NCI-H2171 treated with DMSO at 0.1 percent for 48 hours (cell line): ENCODE measurements at places on chromosomes 5 and 9.
A peak's percentile ranks its signal among the peaks of the same experiment; 100 is the strongest.

- DNase-seq = no peak
These were observed 140.2 kb downstream of the TMC1 start for GRCh38 chr9:72661401-72662135.

DNA sequence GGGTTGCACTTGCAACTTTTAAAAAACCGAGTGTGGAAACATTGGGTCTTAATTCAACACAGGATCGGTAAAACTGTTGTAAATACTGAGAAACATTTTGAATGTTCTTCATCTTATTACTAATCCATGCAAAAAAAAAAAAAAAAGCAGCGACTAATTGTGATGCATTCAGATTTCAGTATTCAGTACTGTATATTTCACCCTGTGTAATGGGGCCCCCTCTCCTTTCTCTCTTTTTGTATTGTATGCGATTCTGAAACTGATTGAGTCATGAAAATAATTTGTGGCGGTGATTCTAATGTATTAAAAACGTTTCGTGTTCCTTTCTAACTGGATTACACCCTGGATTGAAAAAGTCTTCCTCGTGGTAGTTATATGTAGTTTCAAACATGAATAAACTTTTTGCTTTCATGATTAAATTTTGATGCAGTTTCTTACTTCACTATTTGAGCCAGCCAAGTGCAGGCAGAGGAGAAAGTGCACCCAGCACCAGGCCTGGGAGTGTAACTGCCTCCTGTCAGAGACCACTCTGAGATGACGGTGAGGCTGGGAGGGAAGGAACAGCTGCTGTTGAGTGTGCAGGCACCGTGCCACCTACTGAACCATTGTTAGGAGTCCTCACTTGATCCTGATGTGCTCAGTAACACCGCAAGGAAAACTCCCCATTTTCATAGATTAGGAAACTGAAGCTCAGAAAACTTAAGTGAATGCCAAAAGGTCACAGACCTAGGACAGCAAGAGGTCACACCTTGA, 220.0 kb downstream of the PBX3 start:
- peak; percentile 89 for DNase-seq

DNA sequence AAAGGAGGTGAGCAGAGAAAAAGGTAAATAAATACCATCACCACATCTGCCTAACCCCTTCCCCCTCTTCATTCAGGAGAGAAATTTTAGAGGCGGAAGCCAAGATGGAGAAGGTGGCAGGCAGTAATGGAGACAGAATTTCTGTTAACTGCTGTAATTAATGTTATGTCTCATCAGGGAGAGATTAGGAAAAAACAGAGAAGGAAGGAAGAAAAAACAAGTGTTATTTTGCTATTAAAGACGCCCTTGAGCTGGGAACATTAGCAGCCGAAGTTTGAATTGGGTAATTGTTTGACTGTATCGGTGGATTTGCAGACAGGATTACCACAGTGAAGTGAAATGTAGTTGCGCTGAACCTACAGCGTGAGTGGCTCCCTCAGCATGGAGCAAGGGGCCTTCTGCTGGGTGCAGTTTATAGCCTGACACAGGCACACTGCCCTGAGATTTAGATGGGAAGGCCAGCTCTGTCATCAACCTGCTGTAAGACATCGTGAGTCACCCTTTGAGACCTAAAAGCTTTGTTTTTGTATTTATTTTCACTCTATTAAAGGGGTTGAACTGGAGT, 136.3 kb downstream of the ASTN2 start:
- DNase-seq = no peak

GRCh38 chr5:110018509-110018908, 328.8 kb downstream of the MAN2A1 start:
- no peak for DNase-seq

- peak; percentile 17 for DNase-seq
These were observed 188.4 kb downstream of the SNCAIP start for GRCh38 chr5:122500245-122501088.

DNA sequence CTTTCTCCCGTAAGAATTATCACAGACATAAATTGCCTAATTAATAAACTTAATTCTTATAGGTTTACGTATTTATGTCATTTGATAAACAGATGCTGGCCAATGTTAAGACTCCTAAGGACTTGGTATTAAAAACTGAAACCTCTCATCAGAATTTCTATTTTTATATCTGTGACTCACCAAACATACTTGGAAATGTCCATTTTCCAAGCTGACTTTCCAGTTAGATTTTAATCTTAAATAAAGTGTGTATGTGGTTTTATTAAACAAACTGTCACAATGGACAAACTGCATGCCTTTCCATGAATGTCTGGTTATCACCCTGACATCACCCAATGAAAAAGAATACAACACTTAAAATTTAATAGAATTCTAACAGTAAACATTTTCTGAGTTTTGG, 12.6 kb upstream of the COL23A1 start:
- DNase-seq = no peak

DNA sequence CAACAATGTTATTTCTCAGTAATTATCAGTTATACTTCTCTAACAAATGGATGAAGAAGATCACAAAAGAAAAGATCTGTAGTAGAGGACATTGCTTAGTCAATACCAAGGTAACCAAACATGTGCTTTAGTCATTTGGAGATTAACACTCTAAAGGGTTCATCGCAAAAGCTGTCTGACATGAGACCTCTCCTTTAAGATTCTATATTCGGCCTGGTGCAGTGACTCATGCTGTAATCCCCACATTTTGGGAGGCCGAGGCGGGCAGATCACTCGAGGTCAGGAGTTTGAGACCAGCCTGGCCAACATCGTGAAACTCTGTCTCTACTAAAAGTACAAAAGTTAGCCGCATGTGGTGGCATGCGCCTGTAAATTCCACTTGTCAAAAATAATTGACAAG, 18.3 kb upstream of the CKMT2 start:
- no peak for DNase-seq

DNA sequence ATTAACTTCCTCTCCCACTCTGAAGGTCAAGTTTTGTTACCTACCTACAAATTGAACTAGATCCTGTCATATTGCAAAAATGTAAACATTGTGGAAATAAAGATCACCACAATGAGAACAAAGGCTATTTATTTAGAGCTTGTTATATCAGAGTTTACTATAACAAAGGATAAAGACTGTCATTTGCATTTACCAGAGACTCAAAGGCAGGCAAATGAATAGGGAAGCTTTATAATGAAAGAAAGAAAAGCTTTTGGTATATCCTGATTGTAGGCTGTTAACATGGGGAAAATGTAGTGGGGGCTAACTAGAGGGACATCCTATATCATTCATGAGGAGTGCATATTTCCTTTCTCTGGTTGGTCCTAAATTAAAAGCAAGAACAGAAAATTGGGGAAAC, 403.5 kb upstream of the TYRP1 start:
- DNase-seq = no peak

DNA sequence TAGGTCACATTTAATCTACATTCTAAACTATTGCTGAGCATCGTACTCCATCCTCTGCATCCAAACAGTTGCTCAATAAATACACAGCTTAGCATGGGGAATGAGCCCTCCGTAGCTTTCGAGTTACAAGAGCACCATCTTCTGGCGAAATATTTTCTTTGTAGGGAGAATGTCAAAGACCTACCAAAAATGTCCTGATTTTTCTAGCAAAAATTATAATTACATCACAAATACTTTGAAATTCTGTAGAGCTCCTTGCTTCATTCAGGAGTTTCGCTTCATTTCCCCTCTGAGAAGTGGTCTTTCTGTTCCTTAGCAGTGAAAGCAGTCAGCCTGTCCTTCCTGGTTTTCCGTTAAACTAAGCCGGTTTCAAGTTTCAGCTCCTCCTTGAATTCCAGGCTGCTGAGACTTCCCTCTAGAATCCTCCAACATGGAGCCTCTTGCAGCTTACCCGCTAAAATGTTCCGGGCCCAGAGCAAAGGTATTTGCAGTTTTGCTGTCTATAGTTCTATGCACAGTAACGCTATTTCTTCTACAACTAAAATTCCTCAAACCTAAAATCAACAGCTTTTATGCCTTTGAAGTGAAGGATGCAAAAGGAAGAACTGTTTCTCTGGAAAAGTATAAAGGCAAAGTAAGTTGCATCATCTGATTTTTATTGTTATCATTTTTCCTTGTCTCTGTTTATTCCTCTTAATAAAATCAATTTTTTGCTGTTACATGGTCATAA, at the start of gene GPX8:
Gene GPX8 (plus strand): TSS at position 409 of the 730 bp plus-strand sequence. CDS start 22 bp downstream, at position 431.
- DNase-seq = peak; percentile 96

DNA sequence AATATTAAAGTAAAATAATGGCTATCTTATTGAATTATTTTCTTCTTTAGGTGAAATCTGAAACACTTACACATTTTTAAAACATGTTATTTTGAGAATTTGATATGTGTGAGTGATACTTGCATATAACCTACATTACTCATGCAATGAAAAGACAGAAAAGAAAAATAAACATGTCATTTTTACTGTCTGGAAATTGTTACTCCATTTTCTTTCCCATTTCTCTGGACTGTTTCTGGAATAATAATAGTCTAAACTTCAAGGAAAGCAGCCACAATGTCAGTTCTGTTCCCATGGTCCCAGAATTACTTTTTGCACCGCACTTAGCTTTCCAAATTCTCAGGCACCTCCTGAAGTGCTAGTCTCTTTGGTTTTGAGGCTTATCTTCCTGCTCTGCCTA, 145.5 kb downstream of the PRR16 start:
- DNase-seq = no peak

DNA sequence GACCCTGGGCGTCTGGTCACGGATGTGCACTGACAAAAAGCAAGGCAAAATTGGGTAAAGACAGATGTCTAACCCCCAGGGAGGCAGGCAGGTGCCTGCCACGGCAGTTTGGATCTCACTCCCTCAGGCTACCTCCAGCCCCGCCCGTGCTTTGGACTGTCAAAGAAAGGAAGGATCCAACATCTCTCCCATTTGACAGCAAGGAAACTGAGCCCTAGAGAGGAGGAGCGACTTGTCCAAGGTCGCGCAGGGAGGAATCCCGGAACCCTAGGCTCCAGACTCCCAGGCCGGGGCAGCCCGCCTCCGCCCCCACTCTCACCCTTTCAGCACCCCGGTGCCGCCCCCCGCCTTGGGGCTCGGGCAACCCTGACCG, 376 bp downstream of the GOLGA1 start:
- peak; percentile 61 for DNase-seq

DNA sequence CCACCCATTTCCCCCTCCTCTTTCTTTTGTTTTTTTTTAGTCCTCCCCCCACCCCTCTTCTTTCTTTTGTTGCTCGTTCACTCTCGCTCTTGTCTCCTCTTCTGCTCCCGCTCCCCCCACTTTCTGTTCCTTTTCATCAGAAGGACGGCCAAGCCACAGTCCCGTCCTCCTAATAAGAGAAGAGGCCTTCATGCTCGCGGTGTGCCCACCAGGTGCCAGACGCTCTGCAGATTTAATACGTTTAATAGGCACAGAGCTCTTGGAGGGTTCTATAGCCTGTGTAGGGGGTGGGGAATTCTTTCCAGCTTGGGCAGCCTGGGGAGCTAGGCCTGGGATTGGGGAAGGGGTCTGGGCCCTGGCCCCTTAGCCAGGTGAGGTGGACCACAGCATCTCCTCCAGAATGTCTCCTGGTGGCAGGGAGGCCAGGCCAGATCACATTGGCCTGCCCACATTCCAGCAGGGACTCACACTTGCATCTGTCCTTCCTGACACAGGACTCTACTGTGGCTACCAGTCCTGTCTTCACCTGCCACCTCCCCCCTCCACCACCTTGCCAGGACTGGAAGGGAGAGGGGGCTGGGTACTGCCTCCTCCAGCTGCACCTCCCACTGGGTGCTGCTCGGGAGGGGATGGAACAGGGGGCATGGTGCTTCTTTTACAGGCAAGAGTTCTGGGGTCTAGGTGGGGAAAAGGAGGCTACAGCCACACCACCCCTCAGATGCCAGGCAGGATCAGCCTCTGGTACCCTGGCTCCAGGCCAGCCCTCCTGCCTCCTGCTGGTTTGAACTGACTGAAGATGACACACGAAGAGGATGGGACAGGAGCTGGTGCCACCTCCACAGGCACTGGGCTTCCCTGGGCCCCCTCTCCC, 6.1 kb upstream of the BARX1 start:
- DNase-seq = no peak
